Endodermal cell (in vitro differentiated cells): ENCODE measurements at places on chromosomes 6 and 20. TPM values are rescaled to one million over a fixed set of nuclear protein-coding genes. Genes with fewer than 3 reads are reported as not detected.

- H3K4me3 ChIP-seq, result peak overlapping the region; percentile 72
- no peaks in the 10 kb centered on the region for H3K36me3 ChIP-seq
- H3K4me1 ChIP-seq, result peaks cover 3% of the 10 kb centered on the region
- H3K27me3 ChIP-seq, result no peaks in the 10 kb centered on the region
- peak; percentile 74 for DNase-seq
Measured at GRCh38 chr6:28693751-28694443, 168.2 kb downstream of the GPX5 start.

LRRC73 gene
- 0.46 to 1.0 TPM (median 0.63 TPM) in 3 replicates for total RNA-seq

APCDD1L gene
- 6.4 and 7.8 TPM in 2 replicates for total RNA-seq

- no peak overlapping the region for H3K4me3 ChIP-seq
- H3K27me3 ChIP-seq, result no peaks in the 10 kb centered on the region
- no peak overlapping the region for H3K27ac ChIP-seq
- DNase-seq, result no peak
- peaks cover 4% of the 10 kb centered on the region for H3K4me1 ChIP-seq
Measured at GRCh38 chr6:114007516-114007915, 36.6 kb upstream of the HDAC2 start.

C20orf204 gene
- 3.5 and 4.0 TPM in 2 replicates for total RNA-seq

- H3K4me1 ChIP-seq, result no peaks in the 10 kb centered on the region
- peaks cover 30% of the 10 kb centered on the region for H3K36me3 ChIP-seq
- no peak for DNase-seq
- no peak overlapping the region for H3K27ac ChIP-seq
- no peak overlapping the region for H3K4me3 ChIP-seq
- no peaks in the 10 kb centered on the region for H3K27me3 ChIP-seq
Measured at GRCh38 chr6:69758214-69758613, 38.6 kb downstream of the LMBRD1 start.

SYCP2L gene
- total RNA-seq, result 6.0 to 12.4 TPM (median 10.9 TPM) in 3 replicates

DYNLT1 gene
- 100 to 148 TPM (median 143 TPM) in 3 replicates for total RNA-seq

DNA sequence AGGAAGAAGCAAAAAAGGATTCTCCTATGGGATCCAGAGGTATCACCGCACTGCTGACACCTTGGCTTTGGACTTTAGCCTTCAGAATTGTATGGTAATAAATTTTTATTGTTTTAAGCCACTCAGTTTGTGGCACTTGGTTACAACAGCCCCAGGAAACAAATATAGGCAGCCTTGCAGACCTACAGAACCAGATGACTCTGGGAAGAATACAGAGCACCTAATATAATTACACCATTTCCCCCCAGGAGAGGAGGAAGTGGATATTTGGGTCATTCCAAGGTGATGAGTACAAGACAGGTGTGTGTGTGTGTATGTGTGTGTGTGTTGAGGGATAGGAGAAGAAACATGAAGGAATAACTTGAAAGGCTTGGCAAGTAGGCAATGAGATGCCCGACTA, 84.2 kb upstream of the ENPP5 start:
- no peak overlapping the region for H3K4me3 ChIP-seq
- DNase-seq, result no peak
- H3K4me1 ChIP-seq, result no peaks in the 10 kb centered on the region

SLC35D3 gene
- 0.15 TPM in 1 of 3 replicates, not detected in the others for total RNA-seq

MYLK2 gene
- total RNA-seq, result 0.29 TPM in 2 replicates

DNA sequence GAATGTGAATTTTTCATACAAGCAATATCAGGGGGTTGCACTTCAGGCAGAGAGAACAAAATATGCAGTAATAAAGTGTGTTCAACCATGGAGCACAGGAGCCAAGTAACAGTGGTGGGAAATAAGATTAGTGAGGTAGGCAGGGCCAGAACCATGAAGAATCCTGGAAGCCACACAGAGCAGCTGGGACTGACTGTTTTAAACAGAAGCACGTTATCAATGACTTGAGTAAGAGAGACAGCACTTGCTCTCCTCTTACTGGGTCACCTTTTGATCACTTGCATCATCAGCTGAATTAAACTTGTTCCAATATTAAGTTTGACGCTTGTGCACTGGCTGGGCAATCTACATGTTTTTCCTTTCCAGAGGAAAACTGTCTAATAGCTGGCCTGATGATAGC, 238.5 kb downstream of the TBX18 start:
- peaks cover 5% of the 10 kb centered on the region for H3K4me1 ChIP-seq
- H3K4me3 ChIP-seq, result no peak overlapping the region
- no peaks in the 10 kb centered on the region for H3K36me3 ChIP-seq
- H3K27ac ChIP-seq, result no peak overlapping the region

C20orf141 gene
- total RNA-seq, result not detected in 2 replicates

DNA sequence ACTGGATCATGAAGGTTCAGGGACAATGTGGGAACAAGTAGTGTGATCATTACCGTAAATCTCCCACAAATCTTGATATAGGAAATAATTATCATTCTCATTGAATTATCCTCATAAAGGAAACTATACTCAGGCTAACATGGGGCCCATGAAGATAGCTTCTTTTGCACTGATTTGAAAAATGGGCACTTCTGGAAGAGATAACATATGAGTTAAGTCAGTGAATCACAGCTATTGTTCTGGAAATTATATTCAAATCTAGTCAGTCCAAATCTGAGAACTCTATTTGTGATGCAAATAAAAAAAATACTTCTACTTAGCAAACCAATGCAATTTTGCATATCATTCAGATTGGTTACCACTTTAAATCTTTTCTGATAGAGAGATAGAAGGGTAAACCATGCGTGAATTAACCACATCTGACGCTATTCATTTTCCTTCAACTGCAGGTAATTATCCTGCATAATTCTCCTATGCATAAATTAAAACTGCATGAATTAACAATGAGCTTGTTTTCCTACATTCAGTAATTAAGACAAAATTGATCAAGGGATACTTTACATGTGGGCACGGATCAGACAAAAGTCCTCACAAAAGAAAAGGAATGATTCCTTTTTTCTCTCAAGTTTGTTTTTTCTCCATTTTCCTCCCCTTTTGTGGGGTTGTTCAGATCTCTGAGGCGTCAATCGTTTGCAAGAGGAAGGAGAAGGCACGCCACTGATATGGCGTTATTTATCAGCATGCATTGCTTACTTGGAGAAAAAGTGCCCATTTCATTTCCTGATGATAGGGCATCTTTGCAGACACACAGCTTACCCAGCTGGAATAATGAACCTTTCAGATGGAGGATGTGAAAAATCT, 36.4 kb downstream of the RIPOR2 start:
- no peaks in the 10 kb centered on the region for H3K4me1 ChIP-seq
- no peaks in the 10 kb centered on the region for H3K27me3 ChIP-seq
- no peak overlapping the region for H3K4me3 ChIP-seq
- no peak for DNase-seq

TUBB2A gene
- total RNA-seq, result 262 to 584 TPM (median 296 TPM) in 3 replicates

SIRPB2 gene
- total RNA-seq, result not detected in 2 replicates

DNA sequence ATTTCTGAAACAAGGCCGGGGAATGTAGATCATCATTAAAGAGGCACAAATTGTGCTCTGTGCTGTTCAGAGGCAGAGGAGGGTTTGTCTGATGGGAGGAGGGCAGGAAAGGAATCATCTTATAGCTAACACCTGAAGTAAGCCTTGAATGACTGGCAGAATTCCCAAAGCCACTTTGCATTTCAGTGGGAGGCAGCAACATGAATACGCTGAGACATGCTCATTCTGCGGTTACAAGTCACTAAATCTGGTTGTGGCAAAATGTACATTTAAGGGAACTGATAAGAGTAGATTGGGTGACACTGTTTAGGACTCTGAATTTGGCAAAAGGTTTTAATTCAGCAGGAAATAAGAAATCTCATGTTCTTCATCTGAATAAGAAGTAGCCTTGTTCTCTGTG, 4.4 kb upstream of the COL19A1 start:
- peaks cover 12% of the 10 kb centered on the region for H3K27me3 ChIP-seq
- no peak overlapping the region for H3K4me3 ChIP-seq
- DNase-seq, result peak; percentile 48
- H3K27ac ChIP-seq, result no peak overlapping the region
- H3K36me3 ChIP-seq, result no peaks in the 10 kb centered on the region
- H3K4me1 ChIP-seq, result peaks cover 4% of the 10 kb centered on the region

GRCh38 chr6:167993169-167993568, 4.3 kb upstream of the KIF25 start:
- H3K27me3 ChIP-seq, result no peaks in the 10 kb centered on the region
- no peak overlapping the region for H3K27ac ChIP-seq
- DNase-seq, result no peak
- no peaks in the 10 kb centered on the region for H3K4me1 ChIP-seq
- H3K36me3 ChIP-seq, result no peaks in the 10 kb centered on the region
- H3K4me3 ChIP-seq, result no peak overlapping the region

SPATS1 gene
- not detected in 2 replicates for total RNA-seq
